ENCODE measurements at places on chromosomes 7 and 10. TPM values are rescaled to one million over a fixed set of nuclear protein-coding genes. Genes with fewer than 3 reads are reported as not detected.

- DNase-seq, result no peak
Observed at GRCh38 chr7:148556892-148557291, 33.7 kb upstream of the C7orf33 start.

CCDC172 gene
- total RNA-seq, result not detected

- DNase-seq, result no peak
Observed at GRCh38 chr7:142196066-142196840, 61.6 kb downstream of the PRSS58 start.

GRCh38 chr10:49058463-49059255 lies 56.7 kb downstream of the VSTM4 start:
- DNase-seq, result no peak

Measured in sciatic nerve (tissue), 2 donors.